Smooth muscle cell of trachea (primary cell): ENCODE measurements at places on chromosomes 5 and 9. TPM values are rescaled to one million over a fixed set of nuclear protein-coding genes. Genes with fewer than 3 reads are reported as not detected.

The ADAMTS16 gene
- total RNA-seq = 0.17 TPM in 1 of 2 replicates, not detected in the other

The COL23A1 gene
- under 0.01 and 0.15 TPM in 2 replicates for total RNA-seq

The NEUROG1 gene
- not detected in 2 replicates for total RNA-seq

The PHF2 gene
- 11.6 and 17.0 TPM in 2 replicates for total RNA-seq

The PRSS3 gene
- total RNA-seq = 11.1 and 13.2 TPM in 2 replicates

The FCHO2 gene
- total RNA-seq = 11.5 and 19.4 TPM in 2 replicates

The MARVELD2 gene
- 0.15 and 0.17 TPM in 2 replicates for total RNA-seq

The SPOCK1 gene
- 36.1 and 54.9 TPM in 2 replicates for total RNA-seq

The PDE8B gene
- under 0.01 TPM in 1 of 2 replicates, not detected in the other for total RNA-seq

The NSUN2 gene
- total RNA-seq = 40.9 and 49.5 TPM in 2 replicates

The FOXI1 gene
- not detected in 2 replicates for total RNA-seq

The TMEM267 gene
- total RNA-seq = 11.8 and 13.4 TPM in 2 replicates

The LCN15 gene
- total RNA-seq = under 0.01 TPM in 1 of 2 replicates, not detected in the other

The NR5A1 gene
- total RNA-seq = not detected in 2 replicates

The RBM18 gene
- 8.3 and 8.9 TPM in 2 replicates for total RNA-seq

The ZNF462 gene
- 17.0 and 19.0 TPM in 2 replicates for total RNA-seq

The NOL6 gene
- 20.7 and 28.3 TPM in 2 replicates for total RNA-seq

The SPATA31A3 gene
- not detected in 2 replicates for total RNA-seq

The LHX3 gene
- total RNA-seq = under 0.01 TPM in 1 of 2 replicates, not detected in the other

The CREBRF gene
- total RNA-seq = 25.0 and 25.2 TPM in 2 replicates

The DOLK gene
- 28.2 and 40.9 TPM in 2 replicates for total RNA-seq

The BARX1 gene
- not detected in 2 replicates for total RNA-seq

The IL33 gene
- total RNA-seq = 19.6 and 44.5 TPM in 2 replicates

The EGR1 gene
- 2.8 and 4.5 TPM in 2 replicates for total RNA-seq

The SAXO1 gene
- total RNA-seq = under 0.01 and 0.17 TPM in 2 replicates

The DBH gene
- total RNA-seq = not detected in 2 replicates

The PCSK5 gene
- 8.4 and 10.1 TPM in 2 replicates for total RNA-seq

The ABO gene
- total RNA-seq = not detected in 2 replicates

The SPINK13 gene
- total RNA-seq = not detected in 2 replicates
